ENCODE measurements at places on chromosomes 1 and 21.

DNA sequence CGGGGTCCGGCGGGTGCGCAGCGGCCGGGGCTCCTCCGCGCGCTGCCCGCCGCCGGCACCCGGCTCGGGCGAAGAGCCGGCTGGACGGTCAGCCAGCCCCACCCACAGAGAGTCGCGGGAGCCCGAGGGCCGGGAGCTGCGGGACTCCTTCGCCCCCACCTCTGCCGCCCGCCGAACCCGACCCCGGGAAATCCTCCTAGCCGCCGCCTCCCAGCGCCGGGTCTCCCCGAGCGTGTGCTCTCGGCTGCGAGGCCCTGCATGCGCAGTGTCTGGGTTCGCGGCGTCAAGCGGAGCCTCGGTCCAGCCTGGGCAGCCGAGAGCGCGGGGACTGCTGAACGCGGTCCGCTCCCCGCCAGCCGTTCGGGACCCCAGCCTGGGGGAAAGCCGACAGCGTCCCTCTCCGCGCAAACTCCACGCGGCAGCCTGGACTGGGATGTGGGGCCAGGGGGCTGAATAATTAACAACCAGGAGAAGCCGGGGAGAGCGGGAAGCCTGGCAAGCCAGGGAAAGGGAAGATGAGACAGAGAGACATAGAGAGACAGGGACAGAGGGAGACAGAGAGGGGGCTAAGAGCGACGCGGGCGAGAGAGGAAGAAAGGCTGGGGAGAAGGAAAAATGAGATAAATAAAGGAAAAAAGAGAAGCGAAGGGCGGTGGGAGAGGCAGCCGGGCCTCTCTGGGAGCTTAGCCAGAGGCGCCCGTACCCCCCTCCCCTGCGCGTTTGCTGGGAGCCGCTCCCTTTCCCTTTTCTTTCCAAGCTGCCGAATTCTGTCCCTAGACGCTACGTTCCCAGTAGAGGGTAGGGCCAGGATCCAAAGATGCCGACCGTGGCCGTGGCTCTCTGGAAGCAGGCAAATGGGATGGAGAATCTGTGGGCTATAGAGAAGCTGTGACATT lies 64.2 kb downstream of the MEF2D start:
- no peak for DNase-seq

- no peak for DNase-seq
Measured at GRCh38 chr1:186102547-186103148, 272.4 kb downstream of the TPR start.

DNA sequence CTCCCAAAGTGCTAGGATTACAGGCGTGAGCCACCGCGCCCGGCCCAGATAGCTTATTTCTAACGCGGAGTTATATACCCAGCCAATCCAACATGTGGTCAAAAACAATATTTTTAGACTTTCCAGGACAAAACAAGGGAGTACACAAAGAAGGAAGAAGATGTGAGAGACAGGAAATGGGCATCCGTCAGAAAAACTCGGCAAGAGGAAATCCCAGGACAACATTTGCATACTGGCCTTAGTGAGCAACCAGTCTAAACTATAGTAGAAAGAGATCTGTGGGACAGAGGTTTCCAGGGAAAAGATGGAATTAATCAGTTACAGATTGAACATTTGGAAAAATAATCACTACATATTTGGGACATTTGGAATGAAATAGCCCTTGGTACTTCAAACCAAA lies 11.4 kb downstream of the ARMH1 start:
- DNase-seq: no peak

GRCh38 chr1:161019751-161020495 lies 1.0 kb downstream of the F11R start:
- DNase-seq: no peak

DNA sequence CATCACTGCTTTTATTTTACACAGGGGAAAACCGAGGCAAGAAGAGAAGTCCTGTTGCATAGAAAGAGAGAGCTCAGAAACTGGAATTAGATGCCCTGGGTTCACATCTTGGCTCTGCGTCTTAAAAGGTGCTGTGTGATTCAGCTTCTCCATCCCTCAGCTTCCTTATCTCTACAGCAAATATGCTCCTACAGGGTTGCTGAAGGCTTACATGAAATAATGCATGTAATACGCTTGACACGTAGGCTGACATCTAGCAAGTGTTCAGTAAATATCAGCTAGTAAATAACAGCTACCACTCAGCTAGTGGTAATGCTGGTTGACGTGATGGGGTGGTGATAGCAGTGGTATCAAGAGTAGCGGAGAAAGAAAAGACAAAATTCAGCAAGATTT lies 77.1 kb upstream of the CD55 start:
- DNase-seq: no peak

DNA sequence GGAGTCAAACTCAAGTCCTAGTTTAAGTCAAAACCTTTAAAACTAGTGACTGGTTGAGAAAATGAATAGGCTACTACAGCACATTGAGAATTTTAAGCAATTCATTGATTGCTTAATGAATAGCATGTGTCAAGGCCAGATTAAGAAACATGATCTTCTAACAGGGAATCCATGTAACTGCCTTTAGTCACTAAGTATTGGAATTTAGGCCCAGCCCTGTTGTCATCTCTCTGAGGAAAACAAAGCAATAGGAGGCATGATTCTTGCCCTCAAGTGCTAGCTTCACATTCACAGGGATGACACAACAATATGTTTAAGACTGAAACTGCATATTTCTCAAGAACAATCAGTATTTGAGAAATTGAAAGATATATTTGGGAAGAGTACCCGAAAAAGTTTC lies 70.0 kb upstream of the PTGS2 start:
- DNase-seq: no peak

DNA sequence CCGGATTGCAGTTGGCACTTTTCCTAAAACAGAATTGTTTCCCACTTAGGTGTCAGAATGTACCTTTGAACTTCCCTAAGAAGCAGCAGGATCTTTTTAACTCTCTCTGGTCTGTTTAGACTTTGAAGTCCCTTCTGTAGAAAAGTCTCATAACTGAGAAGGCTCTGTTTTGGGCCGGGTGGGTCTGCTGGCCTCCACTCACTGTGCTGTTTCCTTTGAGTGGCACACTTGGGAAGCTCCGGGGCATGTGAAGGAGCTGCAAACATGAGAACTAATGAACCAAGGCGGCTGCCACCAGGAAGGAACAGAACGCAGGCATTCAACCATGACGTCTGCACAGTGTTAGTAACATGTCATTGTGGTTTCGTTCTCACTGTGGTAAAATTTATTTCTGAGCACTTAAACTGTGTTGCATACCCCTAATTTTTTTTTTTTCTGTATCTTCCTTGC lies 19.5 kb upstream of the NCMAP start:
- DNase-seq: peak; percentile 11

GRCh38 chr1:109935451-109935900 lies 24.8 kb downstream of the CSF1 start:
- DNase-seq: no peak

GRCh38 chr1:9651565-9652378 lies at the start of gene PIK3CD:
PIK3CD (plus strand) TSS chr1:9651731; CDS start chr1:9710456, 58,725 bp downstream.
- DNase-seq: peak; percentile 60

GRCh38 chr1:10361515-10361914 lies 37.3 kb upstream of the PGD start:
- no peak for DNase-seq

GRCh38 chr1:45767035-45767434 lies 16.6 kb upstream of the IPP start:
- no peak for DNase-seq

DNA sequence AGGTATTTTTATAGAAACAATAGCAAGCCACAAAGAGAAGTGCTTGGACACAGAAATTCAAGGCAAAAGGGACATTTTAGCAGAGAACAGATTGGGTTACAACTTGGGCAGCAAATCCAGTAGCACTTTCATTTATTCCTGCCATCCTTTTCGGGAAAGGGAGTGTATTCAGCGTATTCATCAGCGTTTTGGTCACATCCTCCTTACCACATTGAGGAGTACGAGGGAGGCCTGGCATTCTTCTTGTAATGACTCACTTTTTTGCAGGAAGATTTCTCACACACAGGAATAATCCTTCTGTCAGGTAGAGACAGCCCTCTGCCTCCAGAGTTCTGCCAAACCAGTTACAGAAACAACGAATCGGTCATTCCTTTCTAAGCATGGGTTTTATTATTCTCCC lies 18.1 kb upstream of the FAM78B start:
- DNase-seq: no peak

GRCh38 chr21:40555021-40555528 lies 291.9 kb downstream of the DSCAM start:
- no peak for DNase-seq

DNA sequence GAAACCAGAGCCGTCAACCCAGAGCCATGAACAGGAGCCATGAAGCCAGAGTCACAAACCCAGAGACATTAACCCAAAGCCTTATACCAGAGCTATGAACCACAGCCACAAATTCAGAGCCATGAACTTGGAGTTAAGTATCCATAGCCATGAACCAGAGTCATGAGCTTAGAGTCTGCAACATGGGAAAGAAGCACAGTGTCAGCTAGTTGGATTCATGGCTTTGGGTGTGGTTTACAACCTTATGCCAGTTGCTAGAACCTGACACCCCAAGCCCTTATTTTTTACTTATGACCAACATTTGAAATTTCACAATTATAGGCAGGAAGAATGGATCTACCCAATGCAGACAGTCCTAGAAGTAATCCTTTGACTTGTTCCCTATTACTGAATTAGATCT lies 128.9 kb upstream of the FAM78B start:
- DNase-seq: no peak

DNA sequence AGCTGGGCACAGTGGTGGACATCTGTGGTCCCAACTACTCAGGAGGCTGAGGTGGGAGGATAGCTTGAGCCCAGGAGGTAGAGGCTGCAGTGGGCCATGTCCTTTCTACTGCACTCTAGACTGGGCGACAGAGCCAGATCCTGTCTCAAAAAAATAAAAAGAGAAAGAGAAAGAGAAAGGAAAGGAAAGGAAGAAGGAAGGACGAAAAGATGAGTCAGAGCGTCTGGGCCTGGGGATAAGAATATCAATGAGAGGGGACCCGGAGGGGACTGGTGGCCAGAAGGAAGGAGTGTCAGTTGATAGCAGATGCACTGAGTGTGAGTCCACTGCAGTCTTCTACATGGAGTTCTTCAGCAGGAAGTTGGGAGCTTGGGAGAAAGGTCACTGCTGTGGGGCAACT lies 75.6 kb downstream of the SYT6 start:
- no peak for DNase-seq

GRCh38 chr1:55146781-55147180 lies 68.4 kb downstream of the USP24 start:
- DNase-seq: no peak

DNA sequence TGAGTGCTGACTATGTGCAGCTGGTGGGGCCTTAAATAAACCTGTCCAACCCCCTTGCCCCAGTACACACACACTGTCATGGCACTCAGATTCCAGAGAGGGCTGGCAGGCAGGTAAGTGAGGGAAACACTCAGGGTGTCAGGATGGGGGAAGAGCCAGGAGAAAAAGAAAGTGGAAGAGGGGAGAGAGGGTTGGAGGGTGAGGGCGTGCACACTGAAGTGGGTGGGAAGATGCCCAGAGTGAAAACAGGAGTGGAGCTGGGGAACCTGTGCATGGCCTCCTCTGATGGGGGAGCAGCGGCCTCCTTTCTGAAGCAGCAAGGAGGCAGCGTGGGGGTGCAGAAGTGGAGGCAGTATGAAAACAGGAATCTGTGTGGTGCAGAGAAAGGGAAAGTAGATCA lies 160.6 kb upstream of the JUN start:
- no peak for DNase-seq

- no peak for DNase-seq
Measured at GRCh38 chr1:21773585-21773984, 9.4 kb downstream of the USP48 start.

DNA sequence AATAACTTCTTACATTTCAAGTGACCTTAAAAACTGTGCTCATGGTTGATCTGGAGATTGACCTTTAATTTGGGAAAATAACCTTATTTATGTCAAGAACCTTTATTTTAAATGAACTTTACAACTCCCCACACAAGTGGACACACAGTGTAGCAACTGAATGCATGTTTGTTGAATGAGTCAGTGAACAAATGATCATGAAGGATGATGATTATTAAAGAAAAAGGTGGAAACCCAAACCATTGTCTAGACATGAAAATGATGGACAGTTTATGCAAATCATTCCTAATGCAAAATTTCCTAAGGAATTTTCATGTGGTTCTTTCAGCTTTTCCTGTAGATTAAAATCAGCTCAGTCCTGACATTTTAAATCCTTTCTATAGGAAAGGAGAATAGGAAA lies 439.8 kb upstream of the RUNX1 start:
- DNase-seq: no peak

GRCh38 chr1:2468540-2468939 lies 7.5 kb upstream of the PLCH2 start:
- DNase-seq: no peak

DNA sequence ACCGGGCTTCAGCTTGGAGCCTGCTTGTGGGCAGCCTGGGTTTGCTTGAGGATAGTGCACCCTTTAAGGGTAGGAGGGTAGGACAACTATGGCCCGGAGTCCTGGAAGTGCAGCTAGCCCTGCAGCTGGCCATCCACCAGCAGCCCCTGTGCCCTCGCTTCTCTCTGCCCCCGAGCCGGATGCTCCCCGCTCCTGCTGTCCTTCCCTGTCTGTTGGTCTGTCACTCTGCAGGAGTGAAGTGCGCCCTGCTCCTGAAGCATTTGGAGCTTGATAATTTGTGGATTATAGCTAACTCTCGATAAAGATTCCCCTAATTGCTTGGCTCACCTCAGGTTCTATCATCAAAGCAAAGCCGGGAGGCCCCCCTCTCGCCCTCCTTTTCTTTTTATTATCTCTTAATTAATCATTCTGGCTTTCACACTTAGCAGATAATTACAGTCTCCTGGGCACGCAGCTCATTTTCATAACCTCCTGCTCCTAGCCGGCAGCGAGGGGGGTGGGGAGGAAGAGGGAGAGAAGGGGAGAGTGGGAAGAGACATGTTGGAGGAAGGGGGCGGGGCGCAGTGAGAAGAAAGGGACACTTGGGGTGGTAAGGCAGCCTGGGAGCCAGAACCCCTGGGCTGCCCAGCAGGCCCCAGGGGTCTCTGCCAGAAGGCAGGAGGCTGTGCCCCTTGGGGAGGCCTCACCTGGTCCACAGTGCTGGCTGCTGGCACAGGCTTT lies 14.4 kb downstream of the KIRREL1 start:
- DNase-seq: no peak

DNA sequence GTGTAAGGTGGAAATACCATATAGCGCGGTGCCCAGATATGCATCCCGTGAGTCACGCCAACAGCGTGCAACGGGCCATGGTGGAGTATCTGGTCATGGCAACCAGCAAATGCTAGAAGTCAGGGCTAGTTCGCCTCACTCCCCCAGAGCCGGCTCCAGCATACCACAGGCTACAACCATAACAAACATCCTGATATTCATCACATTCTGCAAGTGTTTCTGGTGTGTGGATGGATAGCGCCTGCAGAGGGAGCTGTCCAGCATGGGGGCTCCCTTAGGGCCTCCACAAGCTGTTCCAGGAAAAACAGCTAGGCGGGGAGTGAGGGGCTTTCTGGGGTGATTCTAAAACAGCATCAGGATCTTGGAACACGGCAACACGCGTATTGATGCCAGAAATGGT lies 6.8 kb downstream of the C1orf198 start:
- DNase-seq: no peak

- peak; percentile 51 for DNase-seq
Measured at GRCh38 chr1:26598890-26599289, 69.3 kb downstream of the RPS6KA1 start.
